ENCODE measurements at places on chromosomes 3 and 15.

GRCh38 chr3:7209098-7209497 is 348.2 kb downstream of the GRM7 start:
- no peak for DNase-seq

- no peak for DNase-seq
Observed at GRCh38 chr15:92531406-92531805, 124.2 kb downstream of the FAM174B start.

- DNase-seq: no peak
Observed at GRCh38 chr15:40932649-40933516, 3.7 kb downstream of the DLL4 start.

DNA sequence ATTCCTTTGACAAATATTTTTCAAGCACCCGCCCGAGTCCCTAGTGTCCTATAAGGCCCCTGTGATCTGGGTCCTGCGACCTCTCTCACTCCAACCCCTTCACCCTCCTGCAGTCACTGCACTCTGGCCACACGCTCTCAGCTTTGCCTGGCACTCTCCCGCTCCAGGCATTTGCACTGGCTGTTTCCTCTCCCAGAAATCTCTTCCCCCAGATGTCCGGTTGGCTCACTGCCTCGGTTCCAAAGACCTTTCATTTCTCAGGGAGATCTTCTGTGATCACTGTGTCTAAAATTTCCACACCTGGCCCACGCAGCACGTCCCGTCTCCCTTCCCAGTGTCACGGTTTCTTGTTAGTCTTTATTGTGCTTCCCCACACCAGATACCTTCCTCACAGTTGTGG is 97.4 kb downstream of the WNT7A start:
- DNase-seq: no peak

DNA sequence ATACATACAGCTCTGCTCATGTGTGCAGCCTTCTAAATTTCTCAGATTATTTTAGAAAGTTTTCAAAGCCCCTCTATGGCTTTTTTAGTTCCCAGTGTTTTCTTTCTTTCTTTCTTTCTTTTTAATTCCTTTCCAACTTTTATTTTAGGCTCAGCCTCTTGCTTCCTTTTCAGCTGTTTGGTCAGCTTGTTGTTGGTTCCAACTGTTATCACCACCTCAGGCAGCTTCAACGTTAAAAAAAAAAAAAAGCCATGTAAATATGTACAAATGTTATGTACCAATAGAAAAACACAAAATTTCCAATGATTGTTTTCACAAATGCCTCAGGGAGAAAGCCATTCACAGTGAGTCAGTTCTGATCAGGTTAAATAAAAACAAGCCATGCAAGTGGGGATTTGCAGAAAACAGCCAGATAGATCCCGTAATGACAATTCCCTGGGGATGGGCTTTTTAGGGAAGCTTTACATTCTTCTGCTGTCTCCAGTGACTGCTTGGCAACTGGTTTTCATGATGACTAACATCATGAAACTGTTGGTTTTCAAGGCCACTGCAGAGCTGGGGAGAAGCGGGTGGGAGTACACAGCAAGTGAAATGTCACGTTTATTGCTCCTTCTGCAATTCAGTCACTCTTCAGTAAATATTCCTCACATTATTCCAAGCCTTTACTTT is 908.4 kb downstream of the EPHA3 start:
- DNase-seq: no peak
